ENCODE measurements at places on chromosomes 12 and 14.

DNA sequence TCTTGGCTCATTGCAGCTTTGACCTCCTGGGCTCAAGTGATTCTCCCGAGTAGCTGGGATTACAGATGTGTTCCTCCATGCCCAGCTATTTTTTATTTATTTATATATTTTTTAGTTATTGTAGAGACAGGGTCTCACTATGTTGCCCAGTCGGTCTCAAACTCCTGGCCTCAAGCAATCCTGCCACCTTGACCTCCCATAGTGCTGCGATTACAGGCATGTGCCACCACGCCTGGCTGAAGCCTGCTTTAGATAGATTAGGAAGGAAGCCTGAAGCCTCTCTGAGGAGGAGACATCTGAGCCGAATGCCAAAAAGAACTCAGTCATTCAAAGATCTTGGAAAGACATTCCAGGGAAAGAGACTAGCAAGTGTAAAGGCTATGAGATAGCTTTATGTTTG is 10.2 kb downstream of the INHBC start:
- no peak for DNase-seq

- no peak for DNase-seq
These were observed 619.4 kb downstream of the CCER1 start for GRCh38 chr12:90335566-90335965.

- no peak for DNase-seq
These were observed 79.8 kb downstream of the CCDC88C start for GRCh38 chr14:91337699-91338335.

DNA sequence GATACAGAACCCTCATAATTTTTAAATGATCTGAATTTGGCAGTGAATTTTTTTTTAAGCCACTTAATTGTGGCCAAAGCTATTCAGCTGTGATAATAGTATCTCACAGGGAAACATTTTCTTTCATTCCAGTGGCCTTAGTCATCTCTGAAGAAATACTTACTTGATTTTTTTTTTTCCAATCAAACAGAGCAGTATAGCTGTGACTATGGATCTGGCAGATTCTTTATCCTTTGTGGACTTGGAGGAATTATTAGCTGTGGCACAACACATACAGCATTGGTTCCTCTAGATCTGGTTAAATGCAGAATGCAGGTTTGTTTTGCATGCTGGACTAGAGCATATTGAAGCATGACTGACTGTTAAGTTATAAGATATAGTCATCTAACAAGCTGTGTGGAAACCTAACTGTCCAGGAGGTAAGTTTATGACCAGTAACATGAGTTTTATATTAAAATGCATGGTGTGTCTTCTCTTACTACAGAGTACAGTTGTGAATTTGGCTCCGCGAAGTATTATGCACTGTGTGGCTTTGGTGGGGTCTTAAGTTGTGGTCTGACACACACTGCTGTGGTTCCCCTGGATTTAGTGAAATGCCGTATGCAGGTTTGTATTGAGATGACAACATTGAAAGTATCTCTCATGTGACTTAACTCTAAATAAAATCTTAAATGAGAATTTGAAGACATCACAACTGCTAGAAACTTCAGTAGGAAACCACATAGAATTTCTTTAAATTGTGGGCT is 1.9 kb downstream of the SLC25A3 start:
- DNase-seq = no peak

GRCh38 chr12:82519510-82519909 is 161.2 kb downstream of the METTL25 start:
- DNase-seq = no peak

All from stimulated activated naive CD4-positive, alpha-beta T cell treated with Interleukin-2 at 50 U/mL for 16 hours (primary cell).